Activated T-helper 17 cell treated with anti-CD3 and anti-CD28 coated beads, Interleukin-2, amount 50 U/mL, for 72 hours (primary cell): ENCODE measurements at places on chromosomes 2 and 18. TPM values are rescaled to one million over a fixed set of nuclear protein-coding genes. Genes with fewer than 3 reads are reported as not detected.
A peak's percentile ranks its signal among the peaks of the same experiment; 100 is the strongest.

ST8SIA5 gene
- total RNA-seq: 0.19 TPM

EVX2 gene
- total RNA-seq: not detected

- no peak for ATAC-seq
Measured at GRCh38 chr2:109500910-109501309, 112.9 kb downstream of the SEPTIN10 start.

GRCh38 chr2:46363535-46364170 is 66.4 kb downstream of the EPAS1 start:
- ATAC-seq: peak; percentile 80

GATA6 gene
- total RNA-seq: not detected
